ENCODE measurements at places on chromosomes 1 and 21.

DNA sequence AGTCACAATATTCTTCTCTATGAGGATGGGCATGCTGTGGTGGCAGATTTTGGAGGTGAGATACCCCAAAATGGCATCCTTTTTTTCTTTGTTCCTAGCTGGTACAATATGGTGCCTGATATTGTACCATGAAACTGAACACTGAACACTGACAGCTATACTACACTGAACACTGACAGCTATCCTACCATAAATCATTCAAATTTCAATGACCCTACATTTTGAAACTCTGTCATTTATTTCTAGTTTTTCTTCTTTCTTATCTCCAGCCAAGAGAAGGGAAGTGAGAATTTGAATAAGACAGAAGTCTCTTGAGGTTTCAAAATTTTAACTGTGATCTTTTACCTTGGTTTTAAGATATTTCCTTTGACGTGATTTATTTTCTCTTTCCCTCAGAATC, 76.3 kb downstream of the LRRC53 start:
- DNase-seq: no peak

GRCh38 chr1:112923959-112924349, 32.0 kb downstream of the SLC16A1 start:
- DNase-seq: no peak

- DNase-seq: no peak
These were observed 24.5 kb downstream of the ELF3 start for GRCh38 chr1:202034683-202035462.

GRCh38 chr21:36076878-36077655, 7.2 kb downstream of the CBR1 start:
- no peak for DNase-seq

DNA sequence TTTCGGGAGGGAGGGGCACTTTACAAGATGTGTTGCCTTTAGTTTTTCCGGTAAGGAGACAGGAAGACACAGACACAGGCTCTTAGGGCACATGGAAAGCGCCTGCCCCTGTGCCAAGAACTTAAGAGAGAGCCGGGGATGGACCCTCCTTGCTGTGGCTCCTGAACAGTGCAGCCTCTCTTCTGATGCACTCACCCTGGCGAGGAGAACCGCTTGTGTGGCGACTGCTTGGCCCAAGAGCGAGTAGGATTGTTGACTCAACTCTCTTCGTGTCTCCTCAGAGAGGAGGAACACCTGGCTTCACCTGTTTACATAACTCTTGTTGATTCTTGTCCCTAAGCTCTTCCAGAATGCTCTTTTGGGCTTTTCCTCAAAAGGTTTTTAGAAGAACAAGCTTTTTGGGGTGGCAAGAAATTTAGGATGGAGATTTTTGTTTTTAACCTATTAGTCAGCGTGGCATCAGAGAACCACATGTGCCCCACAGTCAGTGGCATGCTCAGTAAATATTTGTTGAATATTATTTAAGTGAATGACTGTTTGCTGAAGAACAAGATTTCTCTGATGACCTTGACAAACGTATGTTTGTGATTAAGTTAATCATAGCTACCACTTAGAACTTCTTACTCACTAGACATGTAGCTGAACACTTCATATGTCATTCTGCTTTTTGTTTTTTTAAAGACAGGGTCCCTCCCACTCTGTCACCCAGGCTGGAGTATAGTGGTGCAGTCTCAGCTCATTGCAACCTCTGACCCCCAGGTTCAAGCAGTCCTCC, 60.6 kb downstream of the NFIA start:
- no peak for DNase-seq

DNA sequence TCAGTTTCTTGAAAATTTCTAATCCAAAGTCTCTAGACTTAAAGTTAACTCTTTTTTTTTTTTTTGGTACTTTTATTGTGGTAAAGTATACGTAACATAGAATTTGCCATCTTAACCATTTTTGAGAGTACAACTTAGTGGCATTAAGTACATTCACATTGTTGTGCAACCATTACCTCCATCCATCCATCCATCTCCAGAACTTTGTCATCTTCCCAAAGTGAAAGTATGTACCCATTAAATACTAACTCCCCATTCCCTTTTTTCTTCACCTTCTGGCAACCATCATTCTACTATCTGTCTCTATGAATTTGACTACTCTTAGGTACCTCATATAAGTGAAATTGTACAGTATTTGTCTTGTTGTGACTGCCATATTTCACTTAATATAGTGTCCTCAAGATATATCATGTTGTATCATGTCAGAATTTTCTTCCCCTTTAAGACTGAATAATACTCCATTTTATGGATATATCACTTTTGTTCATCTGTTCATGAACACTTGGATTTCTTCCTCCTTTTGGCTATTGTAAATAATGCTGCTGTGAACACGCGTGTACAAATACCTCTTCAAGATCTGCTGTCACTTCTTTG, 18.4 kb downstream of the RLF start:
- no peak for DNase-seq

DNA sequence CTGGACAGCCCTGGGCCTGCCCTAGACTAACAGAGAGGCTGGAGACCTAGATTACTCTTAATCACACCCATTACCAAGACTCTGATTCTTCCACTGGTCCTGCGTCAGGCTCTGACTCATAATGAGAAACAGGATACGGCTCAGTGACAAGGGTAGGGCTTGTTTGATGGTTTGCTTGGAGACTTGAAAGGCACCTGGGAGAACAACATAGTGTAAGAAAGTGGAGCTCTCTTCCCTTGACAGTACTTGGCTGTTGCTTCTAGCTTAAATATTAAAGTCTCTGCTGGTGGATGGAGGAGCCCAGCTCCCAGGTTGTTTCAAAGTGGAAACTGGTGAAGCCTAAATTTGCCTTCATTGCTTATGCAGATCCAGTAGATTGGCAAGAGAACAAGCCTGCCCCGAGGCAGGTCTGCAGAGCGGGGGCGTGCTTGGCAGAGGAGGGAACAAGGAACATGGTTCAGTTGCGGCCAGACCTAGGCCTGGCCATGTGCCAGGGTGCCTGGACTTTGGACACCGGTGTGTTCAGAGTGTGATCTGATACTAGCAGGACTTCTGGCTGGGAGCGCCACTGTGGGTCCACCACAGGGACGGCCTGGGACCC, 480.6 kb downstream of the CAMTA1 start:
- no peak for DNase-seq

DNA sequence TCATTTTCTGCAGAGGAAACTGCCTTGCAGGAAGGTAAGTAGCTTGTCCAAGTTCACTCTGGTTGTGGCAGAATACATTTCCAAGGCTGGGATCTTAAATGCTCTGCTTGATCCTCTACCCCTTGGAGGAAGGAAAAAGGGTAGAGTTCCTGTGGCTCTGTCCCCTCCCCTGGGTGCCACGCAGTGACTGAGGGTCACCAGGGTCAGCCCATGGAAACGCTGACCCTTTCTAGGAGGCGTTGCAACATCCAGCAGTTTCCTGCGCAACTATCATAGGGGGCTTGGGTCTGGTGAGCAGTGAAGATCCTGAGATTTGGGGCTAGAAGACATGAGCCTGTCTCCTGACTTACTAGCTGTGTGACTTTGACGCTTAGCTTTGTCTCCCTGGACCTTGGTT, 29.4 kb upstream of the EPS8L3 start:
- DNase-seq: no peak

DNA sequence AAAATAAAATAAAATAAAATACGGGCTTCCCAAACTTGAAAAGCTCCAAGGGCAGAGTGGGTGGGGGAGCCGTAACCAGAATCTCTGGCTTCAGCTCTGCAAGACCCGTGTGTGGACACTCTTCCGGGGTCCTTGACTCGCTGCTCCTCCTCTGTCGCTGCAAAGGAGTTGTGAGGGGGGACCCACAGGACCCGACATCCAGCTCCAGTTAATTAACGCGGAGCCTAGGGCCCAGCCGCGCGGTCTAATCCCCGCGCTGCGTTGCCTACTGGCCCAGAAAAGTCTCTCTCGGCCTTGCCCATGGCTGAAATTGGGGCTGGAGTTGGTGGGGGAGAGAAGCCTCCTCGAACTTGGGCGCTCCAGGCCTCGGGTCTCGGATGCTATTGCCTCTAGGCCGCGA, 1.8 kb downstream of the LMX1A start:
- DNase-seq: no peak

DNA sequence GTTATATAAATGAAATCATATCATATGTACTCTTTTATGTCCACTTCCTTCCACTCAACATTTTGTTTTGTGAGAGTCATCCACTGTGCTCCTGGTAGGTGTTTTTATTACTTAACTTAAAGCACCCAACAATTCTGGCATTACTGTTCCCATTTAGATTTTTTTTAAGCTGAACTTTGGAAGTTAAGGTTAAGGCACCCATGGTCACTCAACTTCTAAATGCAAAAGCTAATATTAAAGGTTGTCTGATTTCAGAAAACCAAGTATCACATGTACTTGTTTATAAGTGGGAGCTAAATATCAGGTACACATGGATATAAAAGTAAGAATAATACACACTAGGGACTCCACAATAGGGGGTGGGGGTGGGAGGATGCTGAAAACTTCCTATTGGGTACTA, 42.7 kb downstream of the SCMH1 start:
- no peak for DNase-seq

DNA sequence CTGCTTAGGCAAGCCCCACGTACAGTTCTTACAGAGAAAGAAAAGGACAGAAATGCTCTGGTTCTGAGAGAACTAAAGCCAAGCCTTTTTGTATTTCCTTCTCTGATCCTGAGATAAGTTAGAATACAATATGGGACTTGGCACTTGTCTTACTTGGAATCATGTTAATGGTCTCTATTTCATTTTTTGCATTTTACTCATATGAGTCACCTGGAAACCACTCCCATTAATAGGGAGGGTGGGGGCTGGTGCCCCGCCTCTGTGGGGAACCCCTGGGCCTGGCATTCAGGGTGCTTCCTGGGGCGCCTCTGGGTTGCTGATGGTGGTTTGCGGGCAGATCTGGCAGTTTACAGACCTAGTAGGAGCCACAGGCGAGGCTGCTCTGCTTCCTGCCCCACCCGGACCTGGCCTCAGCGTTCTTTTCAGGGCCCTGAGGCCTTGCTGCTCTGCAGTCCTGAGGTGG, 26.7 kb downstream of the TSPAN2 start:
- no peak for DNase-seq

GRCh38 chr1:182404781-182405180, 4.3 kb upstream of the TEDDM1 start:
- no peak for DNase-seq

DNA sequence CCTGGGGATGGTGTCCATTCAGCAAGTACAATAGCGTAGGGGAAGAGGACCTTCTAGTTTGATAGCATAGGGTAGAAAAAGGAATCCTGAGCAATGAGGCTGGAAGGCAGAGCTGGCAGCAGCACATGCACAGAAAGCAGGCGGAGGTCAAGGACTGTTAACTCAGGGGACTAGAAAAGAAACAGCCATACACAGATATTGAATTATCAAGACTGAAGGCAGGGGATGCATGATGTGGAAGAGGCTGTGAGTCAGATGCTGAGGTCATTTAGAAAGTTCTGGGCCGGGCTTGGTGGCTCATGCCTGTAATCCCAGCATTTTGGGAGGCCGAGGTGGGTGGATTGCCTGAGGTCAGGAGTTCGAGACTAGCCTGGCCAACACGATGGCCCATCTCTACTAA, 65.6 kb downstream of the OPTC start:
- no peak for DNase-seq

DNA sequence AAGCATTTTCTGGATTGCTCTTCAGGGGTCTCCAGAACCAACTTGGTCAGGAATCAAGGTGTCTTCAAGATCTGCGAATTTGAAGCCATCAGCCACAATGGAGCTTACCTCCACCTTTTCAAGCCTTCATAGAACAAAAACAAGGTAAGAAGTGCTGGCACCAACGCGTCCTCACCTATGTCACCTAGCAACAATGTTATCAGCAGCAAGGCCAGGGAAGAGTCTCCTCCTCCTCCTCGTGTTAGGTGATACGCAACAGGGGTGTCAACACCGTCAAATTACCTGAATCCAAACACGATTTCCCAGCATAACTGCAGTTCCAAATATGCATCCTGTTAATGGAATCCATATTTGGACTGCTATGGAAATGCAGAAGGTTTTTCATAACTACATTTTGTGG, 4.1 kb upstream of the TIAM1 start:
- no peak for DNase-seq
